ENCODE measurements at places on chromosomes 6 and 20. TPM values are rescaled to one million over a fixed set of nuclear protein-coding genes. Genes with fewer than 3 reads are reported as not detected.

PXDC1 gene
- 22.0 TPM for total RNA-seq

UFL1 gene
- 43.0 TPM for total RNA-seq

C2 gene
- total RNA-seq, result 6.2 TPM

MPC1 gene
- 41.2 TPM for total RNA-seq

PRR18 gene
- total RNA-seq, result 0.22 TPM

RAET1L gene
- not detected for total RNA-seq

MCCD1 gene
- not detected for total RNA-seq

CLVS2 gene
- 11.6 TPM for total RNA-seq

LINC00237 gene
- total RNA-seq, result 2.1 TPM
